ENCODE measurements at places on chromosomes 2 and 18.

- no peak for DNase-seq
Measured at GRCh38 chr2:206296128-206296527, 21.7 kb downstream of the ZDBF2 start.

DNA sequence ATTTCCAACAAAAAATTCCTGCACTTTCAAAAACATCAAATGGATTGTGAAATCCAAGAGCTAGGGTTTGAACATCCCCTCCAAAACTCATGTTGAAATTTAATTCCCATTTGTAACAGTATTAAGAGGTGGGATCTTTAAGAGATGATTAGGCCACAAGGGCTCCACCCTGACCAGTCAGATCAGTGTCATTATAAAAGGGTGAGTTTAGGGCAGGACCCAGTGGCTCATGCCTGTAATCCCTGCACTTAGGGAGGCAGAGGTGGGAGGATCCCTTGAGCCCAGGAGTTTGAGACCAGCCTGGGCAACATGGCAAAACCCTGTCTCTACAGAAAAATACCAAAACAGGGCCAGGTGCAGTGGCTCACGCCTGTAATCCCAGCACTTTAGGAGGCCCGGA, 8.9 kb downstream of the GTF3C2 start:
- no peak for DNase-seq

DNA sequence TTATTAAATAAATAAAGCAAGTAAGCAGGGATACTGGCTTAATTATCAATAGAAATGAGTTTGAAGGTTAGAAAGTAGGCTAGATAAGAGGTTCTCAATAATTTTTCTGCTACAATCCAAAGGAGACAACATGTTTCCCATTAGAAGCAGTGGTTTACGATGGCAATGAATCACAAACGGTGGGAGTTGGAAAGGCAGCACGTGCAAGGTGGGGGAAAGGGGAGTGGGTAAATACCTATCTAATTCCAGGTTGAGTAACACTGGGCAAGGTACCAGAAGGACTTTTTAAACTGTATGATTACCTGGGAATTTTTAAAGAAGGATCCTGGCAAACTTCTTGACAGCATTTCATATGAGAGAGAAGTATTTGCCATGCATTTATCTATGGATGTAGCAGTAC, 289.9 kb downstream of the NBAS start:
- no peak for DNase-seq

- no peak for DNase-seq
Measured at GRCh38 chr2:11368059-11368572, 23.7 kb upstream of the ROCK2 start.

DNA sequence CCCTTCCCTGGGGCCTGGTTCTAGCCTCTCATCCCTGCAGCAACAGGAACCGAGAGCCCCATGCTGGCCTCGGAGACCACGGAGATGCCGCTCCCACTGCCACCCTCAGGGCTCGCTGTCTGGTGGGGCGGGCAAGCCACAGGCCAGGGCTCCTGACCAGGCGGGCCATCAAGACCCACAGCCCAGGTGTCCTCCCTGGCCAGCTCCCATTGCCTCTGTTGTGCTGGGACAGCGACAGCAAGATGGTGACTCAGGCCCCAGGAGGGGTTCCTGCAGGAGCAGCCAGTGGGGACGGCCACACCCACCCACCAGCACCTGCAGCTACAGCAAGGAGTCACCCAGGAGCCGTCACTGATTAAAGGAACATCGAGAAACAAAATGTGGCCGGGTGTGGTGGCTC, 7.4 kb downstream of the KLHL30 start:
- no peak for DNase-seq

GRCh38 chr2:38723173-38723572, 28.0 kb downstream of the SRSF7 start:
- no peak for DNase-seq

- DNase-seq: no peak
Measured at GRCh38 chr18:49368876-49369440, 91.5 kb downstream of the DYM start.

DNA sequence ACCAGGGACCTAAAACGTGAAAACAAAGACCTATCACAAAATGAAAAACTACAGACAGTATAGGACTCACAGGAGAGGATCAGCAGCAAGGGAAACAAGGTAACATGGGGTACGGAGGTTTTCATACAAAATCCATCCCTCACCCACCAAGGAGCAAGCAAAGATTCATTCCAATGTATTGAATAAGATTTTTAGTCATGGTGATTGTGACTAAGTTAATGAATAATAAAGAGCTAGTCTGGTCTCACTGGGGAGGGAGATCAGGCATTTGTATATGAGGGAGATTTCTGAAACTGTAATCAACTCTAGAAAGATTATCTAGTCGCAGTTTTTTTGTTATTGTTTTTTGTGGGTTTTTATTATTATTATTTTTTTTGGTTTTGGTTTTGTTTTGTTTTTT, 336.5 kb upstream of the MMADHC start:
- no peak for DNase-seq

DNA sequence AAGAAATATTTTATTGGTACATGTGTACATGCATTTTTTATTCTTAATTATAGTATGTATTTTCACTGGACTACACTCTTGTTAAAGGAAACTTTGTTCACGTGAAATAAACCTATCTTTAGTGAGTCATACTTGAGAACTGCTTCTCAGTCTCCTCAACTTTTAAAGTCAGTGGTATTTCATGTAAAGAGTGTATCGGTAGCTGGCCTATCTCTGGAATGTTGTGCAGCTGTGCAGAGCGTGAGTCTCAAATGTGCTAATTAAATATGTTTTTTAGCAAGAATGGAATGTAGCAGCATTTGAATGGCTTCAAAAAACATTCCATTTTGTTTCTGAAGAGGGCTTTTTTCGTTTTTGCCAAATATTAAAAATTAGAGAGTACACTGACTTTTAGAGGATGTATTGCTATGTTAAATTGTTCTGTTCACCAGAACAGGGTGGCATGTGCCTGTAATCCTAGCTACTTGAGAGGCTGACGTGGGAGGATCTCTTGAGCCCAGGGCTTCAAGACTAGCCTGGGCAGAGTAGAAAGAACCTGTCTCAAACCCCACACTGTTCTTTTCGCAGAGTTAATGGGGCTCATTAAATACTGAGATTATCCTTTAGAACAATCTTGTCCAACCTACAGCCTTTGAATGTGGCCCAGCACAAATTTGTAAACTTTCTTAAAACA, 14.3 kb downstream of the SPTBN1 start:
- DNase-seq: no peak

Measured in stimulated activated CD8-positive, alpha-beta memory T cell treated with anti-CD3 and anti-CD28 coated beads, Interleukin-4, amount 100 ng/mL, for 24 hours (primary cell).